Activated CD8-positive, alpha-beta memory T cell treated with anti-CD3 and anti-CD28 coated beads for 36 hours (primary cell): ENCODE measurements at places on chromosomes 13 and 19. TPM values are rescaled to one million over a fixed set of nuclear protein-coding genes. Genes with fewer than 3 reads are reported as not detected.

The DAPK3 gene
- total RNA-seq, result 42.5 TPM

The F10 gene
- total RNA-seq, result not detected

The CIC gene
- 51.7 TPM for total RNA-seq

The ZNF587B gene
- 27.5 TPM for total RNA-seq

The TMC4 gene
- total RNA-seq, result not detected

The STK11 gene
- total RNA-seq, result 62.5 TPM

The ARRDC5 gene
- 0.17 TPM for total RNA-seq

The FFAR3 gene
- 0.42 TPM for total RNA-seq

The KIRREL2 gene
- total RNA-seq, result 1.0 TPM

The RUBCNL gene
- total RNA-seq, result 0.15 TPM

The PLEKHF1 gene
- total RNA-seq, result 20.1 TPM
